ENCODE measurements at places on chromosomes 5 and 9. TPM values are rescaled to one million over a fixed set of nuclear protein-coding genes. Genes with fewer than 3 reads are reported as not detected.

The MPDZ gene
- total RNA-seq, result 74.0 TPM

DNA sequence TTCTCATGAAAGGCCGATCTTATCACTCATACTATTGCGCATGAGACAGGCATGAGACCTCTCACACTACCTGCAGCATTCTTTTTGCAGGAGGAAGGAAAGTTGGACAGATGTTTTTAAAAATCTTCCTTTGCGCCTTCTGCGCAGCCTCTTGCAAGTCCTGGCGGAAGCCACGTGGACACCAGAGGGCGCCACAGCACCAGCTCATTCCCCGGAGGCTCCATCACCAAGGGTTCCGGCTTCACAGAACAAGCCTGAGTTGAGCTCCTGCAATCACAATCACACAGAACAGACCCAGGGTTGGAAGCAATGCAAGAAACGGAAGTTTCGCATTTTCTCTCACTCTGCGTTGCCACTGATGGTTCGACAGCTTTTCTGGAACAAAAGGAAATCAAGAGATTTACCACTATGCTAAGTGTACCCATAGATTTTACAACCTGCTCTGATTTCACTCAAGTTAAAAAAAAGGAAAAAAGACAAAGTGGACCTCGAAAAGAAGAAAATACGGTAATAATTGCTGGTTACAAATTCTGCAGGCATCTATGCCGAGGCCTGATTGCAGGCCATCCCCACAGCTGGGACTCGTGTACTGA lies 304.7 kb upstream of the MSX2 start:
- DNase-seq, result peak; percentile 71

DNA sequence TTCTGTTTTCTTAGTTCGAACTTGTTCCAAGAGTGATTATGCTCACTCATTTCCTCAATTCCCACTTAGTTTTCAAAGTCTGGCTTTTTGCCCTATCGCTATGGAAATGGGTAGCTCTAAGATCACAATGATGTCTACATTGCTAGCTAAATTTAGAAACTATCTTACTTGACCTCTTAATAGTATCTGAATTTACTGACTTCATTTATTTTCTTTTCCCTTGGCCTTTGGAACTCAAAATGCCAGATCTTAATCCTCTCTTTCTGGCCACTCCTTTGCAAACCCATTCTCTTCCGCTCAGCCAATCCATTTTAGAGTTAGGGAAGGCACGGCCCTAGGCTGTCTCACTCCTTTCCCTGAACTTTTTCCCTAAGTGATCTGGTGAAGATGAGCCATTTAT lies 137.0 kb downstream of the FER start:
- DNase-seq, result no peak

DNA sequence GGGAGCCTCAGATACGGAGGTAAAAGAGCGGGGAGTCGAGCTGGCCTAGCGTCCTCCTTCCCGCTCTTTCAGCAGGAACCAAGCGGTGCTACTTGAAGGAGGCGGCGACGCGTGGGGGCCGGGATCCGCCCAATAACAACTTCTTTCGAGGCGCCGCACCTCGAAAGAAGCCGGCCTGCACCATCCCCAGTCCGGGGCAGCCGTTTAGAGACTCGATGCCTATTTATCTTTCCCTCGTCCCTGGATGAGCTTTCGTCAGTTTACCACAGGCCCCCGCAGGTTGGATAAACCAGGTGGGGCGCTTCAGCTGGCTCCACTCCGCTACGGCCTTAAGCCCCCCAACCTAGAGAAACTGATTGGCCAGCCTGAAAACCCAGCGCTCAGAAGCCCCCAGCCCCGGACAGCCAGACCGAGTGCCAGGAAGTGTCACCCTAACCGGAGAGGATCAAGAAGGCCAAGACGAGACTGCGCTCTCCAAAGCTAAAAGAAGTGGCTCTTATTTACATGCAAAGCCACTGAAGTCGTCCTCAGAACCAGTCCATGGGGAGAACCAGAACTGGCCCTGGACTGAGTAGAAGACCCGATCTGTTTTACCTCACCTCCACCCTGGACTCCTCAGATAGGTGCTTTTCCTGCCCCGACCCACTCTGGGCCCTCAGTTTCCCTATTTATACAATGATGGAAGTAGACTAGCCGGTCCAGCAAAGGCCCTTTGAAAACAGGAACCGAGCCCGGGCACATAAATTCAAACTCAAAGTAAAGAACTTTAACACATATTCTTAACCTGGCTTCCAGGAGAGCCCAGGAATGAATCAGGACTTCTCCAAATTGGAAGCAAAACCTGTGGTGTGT lies 1.4 kb downstream of the HAND1 start:
- no peak for DNase-seq

DNA sequence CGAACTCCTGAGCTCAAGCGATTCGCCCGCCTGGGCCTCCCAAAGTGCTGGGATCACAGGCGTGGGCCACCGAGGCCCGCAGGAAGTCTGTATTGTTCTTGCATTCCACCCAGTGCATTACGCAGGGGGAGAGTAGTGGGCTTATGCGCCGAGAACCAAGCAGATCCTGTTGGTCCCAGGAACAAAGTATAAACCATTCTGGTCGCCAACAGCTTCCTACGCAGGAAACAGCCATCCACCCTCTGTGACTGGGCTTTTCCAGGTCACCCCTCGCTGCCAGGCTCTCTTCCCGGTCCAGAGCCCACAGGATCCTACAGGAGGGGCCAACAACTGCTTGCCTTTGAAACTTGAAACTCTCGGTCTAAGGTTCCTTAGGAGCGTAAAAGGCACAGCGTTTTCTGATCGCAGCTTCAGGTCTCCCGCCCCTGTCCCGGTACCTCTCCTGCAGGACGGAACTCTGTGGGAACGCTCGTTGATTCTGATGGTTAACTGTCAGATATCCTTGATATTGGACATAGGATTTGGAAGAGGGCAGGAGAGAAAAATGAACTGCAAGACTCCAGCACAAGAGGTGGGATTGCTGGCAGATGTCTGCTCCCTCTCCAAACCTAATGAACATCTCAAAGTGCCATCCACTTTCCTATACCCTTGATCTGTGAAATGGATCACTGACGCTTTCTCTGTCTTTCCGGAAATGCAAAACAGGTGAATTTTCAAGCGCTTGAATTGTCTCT lies 4.2 kb upstream of the ANXA2R start:
- no peak for DNase-seq

- no peak for DNase-seq
Observed at GRCh38 chr5:181195249-181195761, 9.7 kb downstream of the TRIM7 start.

DNA sequence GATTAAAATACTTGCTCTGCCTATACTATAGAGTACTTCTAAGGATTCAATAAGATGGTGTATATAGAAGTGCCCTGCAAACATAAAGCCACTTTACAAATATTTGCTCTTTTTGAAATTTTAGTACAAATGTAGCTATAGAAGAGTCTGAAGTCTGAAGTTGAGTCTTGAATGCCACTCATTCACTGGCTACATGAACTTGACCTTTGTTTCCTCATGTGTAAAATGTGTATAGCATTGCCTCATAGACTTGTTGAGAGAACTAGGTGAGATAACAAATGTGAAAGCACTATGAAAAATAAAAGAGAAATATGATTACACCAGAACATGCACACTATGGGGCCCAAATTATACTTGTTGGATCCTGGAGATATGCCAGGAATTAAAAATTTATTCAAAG lies 244.7 kb downstream of the SEC61B start:
- DNase-seq, result no peak

All from uterus (tissue), 4 donors.